ENCODE measurements at places on chromosomes 7 and 10. TPM values are rescaled to one million over a fixed set of nuclear protein-coding genes. Genes with fewer than 3 reads are reported as not detected.

The RHOBTB1 gene
- total RNA-seq, result 16.4 TPM

The BBS9 gene
- 20.9 TPM for total RNA-seq

The PKD2L1 gene
- total RNA-seq, result under 0.01 TPM

The ADRB1 gene
- total RNA-seq, result not detected

The ANKRD2 gene
- total RNA-seq, result 0.66 TPM

The SLC26A5 gene
- not detected for total RNA-seq

The PROSER2 gene
- total RNA-seq, result 0.44 TPM

The DLD gene
- total RNA-seq, result 109 TPM

The SPDYE5 gene
- total RNA-seq, result 0.12 TPM

The NRG3 gene
- not detected for total RNA-seq

The LRRC18 gene
- not detected for total RNA-seq

The C10orf105 gene
- under 0.01 TPM for total RNA-seq

The FBXL13 gene
- total RNA-seq, result 1.2 TPM

The ALOX5 gene
- not detected for total RNA-seq

Measured in uterine smooth muscle cell (primary cell).